ENCODE measurements at places on chromosomes 2 and 18.

GRCh38 chr2:72846171-72847095 is 20.6 kb upstream of the EXOC6B start:
- no peak for DNase-seq

GRCh38 chr2:187994464-187995331 is 297.0 kb upstream of the GULP1 start:
- no peak for DNase-seq

GRCh38 chr2:27162151-27163121 is 13.6 kb downstream of the TCF23 start:
- DNase-seq: no peak

GRCh38 chr2:207869784-207870778 is 100.4 kb upstream of the FZD5 start:
- no peak for DNase-seq

DNA sequence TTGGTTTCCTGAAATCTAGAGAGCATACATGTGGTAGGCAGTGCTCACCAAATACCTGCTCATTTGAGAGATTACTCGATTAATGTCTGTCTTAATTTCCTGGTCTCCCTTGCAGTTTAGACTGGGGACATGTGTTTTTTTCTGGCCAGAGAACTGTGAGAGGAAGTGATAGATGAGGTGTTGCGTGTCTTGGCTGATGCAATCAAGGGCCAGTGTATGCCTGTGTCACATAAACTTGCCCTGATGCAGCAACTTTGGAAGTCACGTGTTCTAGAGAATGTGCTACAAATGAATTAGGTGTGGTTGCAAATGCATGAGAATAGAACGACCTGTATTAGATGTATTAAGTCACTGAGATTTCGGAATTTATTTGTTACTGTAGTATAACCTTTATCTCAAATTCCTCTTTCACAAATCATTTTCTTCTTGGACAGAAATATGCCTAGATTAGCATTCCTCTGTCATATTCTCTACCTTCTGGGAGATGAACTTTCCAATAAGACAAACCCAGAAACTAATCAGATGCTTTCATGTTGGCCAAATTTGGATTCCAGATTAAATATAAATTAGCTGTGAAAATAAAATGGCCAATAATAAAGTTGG is 9.9 kb upstream of the IL1A start:
- DNase-seq: no peak

- DNase-seq: no peak
Observed at GRCh38 chr2:145185696-145186095, 665.8 kb upstream of the ZEB2 start.

GRCh38 chr18:22673182-22673862 is 255.6 kb upstream of the CTAGE1 start:
- DNase-seq: no peak

- no peak for DNase-seq
Observed at GRCh38 chr2:104332731-104333130, 521.2 kb upstream of the POU3F3 start.

DNA sequence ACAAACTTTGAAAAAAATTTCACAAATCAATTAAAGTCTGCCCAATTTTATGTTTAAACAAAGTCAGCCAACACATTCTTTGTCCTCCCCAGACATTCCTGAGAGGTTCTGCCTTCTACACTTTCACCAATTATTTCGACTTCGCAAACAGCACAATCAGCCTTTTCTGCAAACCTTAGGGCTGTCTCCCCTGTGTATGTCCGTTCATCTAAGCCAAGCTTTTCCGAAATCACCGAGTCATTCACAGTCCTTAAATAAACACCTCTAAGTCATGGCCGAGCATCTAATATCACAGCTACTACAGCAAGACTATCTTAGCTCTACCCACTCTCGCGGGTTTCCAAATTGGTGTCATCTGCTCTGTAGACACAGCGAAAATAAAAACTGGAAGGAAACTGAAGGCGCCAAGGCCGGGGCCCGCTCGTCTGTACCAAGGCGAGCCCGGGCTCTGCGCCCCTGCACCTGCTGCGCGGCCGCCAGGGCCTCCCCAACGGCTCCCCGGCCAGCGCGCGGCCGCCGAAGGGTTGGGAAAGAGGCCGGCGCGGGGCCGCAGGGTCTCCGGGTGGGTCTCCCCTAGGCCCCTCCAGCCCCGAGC is 730 bp downstream of the ODC1 start:
- no peak for DNase-seq

- no peak for DNase-seq
Observed at GRCh38 chr2:63861220-63861822, 19.6 kb downstream of the UGP2 start.

Data from glomerular endothelial cell (primary cell).